Osteoblast (primary cell): ENCODE measurements at places on chromosomes 2 and 18. TPM values are rescaled to one million over a fixed set of nuclear protein-coding genes. Genes with fewer than 3 reads are reported as not detected.

The CYP27C1 gene
- total RNA-seq = 2.2 and 2.4 TPM in 2 replicates

The SLC4A1AP gene
- total RNA-seq = 24.8 and 27.9 TPM in 2 replicates

GRCh38 chr18:49177812-49178211, 227.0 kb upstream of the SMAD7 start:
- DNase-seq = no peak

DNA sequence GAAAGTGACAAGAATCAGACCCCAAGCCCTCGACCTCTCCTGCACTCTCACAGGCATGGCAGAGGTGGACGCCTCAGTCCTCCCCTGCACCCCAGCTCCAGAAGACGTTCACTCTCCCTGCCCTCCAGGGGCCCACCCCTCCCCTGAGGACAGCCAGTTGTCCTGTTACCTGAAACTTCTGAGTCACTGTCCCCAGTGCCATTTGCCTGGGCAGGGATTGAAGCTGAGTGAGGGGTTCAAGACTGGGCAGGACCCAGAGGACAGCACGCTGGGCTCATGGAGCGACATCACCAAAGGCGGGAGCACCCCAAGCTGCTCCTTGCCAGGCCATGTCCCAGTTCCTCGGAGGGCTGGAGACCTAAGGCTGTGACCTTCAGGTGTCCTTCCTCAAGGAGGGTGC, 34.2 kb upstream of the COL6A3 start:
- DNase-seq = no peak

DNA sequence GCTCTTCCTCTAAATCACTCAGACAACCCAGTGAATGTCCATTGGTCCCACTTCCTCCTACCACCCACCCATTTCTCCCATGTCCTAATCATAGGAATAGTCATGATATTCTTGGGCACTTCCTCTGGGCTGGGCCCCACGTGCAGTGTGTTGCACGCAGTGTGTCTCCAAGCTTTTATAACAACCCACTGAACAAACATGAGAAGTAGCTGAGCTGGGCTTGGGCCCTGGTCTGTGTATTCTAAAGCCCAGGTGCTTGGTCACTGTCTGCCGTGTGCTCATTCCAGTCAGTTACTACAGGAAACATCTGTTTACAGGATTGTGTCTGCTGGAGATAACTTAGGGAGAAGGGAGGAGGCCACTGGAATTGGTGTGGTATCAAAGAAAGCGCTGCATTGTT, 64.2 kb upstream of the THOC1 start:
- no peak for DNase-seq

- DNase-seq = no peak
These were observed 34.1 kb upstream of the ZDBF2 start for GRCh38 chr2:206240327-206240726.
